ENCODE measurements at places on chromosomes 5 and 9. TPM values are rescaled to one million over a fixed set of nuclear protein-coding genes. Genes with fewer than 3 reads are reported as not detected.

KCNV2 gene
- total RNA-seq, result not detected

GRXCR2 gene
- total RNA-seq, result not detected

SHC3 gene
- 3.2 TPM for total RNA-seq

DBH gene
- not detected for total RNA-seq

NR6A1 gene
- 1.4 TPM for total RNA-seq

STC2 gene
- total RNA-seq, result 311 TPM

LRRC8A gene
- 47.9 TPM for total RNA-seq

OR1J4 gene
- total RNA-seq, result 0.10 TPM

SLC2A6 gene
- total RNA-seq, result 14.6 TPM

PHF24 gene
- not detected for total RNA-seq

ABCA1 gene
- total RNA-seq, result 7.7 TPM

SPATA31D4 gene
- total RNA-seq, result not detected

ELOVL7 gene
- total RNA-seq, result 8.0 TPM

SLC6A3 gene
- total RNA-seq, result not detected

MARCHF3 gene
- total RNA-seq, result 4.9 TPM

LCN15 gene
- not detected for total RNA-seq

Measured in M059J (cell line).